ENCODE measurements at places on chromosomes 6 and 20.

DNA sequence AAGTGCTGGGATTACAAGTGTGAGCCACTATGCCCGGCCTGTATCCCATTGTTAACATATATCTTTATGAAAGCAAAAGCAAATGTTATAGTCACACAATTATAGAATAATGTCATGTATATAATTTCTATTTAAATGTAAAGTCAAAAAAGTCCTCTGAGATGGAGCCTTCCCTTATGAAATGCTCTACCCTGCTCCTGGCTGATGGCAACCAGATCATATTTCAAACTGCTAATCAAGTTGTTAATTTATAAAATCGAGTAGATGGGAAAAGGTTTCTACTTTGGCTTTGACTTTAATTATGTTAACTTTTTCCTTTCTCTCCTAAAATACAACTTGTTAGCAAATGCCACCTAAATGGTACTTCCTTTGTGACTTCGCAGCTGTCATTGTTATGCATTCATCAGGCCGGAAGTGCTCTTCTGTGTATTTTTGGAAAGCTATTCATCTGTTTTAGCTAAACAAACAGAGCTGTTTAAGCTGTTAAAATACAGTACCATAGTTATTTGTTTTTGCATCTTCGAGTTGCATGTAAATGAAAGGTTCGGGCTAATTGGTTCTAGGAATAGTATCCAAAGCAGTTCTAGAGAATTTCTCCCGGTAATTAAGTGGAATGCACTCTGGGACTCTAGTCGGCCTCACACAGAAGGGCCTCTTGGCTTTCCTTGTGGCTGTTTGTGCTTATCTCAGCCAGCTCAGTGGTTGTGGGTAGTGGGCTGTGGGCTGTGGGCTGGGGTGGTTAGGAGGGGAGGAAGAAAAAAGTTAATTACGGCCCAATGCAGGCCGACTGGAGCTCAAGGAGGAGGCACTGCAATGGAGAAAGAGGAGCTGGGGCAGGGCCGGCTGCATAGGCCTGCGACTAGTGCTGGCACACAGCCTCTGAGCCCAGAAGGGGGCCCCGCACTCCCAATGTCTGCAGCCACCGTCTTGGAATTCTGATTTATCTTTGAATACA lies 34.8 kb downstream of the SLC35D3 start:
- DNase-seq, result no peak

- DNase-seq, result no peak
These were observed 36.4 kb upstream of the SLC17A4 start for GRCh38 chr6:25717866-25718740.

DNA sequence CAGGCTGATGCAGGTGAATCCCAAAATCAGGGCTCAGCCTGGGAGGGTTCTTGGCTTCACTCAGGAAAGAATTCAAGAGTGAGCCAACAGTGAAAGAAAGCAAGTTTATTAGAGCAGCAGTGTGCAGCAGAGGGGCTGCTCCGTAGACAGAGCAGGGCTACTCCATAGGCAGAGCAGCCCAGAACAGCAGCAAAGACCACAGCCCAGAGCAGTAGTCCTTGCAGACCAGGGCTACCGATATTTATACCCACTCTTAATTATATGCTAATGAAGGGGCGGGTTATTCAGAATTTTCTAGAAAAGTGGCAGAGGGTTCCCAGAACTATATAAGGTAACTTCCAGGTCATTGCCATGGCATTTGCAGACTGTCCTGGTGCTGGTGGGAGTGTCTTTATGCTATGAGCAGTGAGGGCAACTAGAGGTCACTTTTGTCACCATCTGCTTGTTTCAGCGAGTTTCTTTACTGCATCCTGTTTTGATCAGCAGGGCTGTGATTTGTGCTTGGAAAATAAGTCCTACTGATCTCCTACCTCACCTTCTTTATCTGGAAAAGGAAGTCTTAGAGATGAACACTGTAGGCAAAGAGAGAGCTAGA lies 39.8 kb upstream of the PTPN1 start:
- DNase-seq, result no peak

GRCh38 chr6:113873043-113873667 lies 16.0 kb downstream of the MARCKS start:
- no peak for DNase-seq

GRCh38 chr20:23034721-23035671 lies at the start of gene SSTR4:
TSS of gene SSTR4 (plus strand) at chr20:23035312. CDS start at chr20:23035484, 172 bp downstream.
- no peak for DNase-seq

DNA sequence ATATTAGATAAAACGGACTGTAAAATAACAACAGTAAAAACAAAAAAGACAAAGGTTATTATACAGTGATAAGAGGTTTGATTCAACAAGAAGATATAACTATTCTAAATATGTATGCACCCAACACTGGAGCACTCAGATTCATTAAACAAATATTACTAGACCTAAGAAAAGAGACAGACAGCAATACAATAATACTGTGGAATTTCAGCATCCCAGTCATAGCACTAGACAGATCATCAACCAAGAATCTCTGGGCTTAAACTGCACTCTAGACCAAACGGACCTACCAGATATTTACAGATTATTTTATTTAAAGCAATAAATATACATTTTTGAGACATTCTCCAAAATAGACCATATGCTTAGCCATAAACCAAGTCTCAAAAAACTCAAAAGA lies 263.8 kb downstream of the C6orf118 start:
- DNase-seq, result no peak

DNA sequence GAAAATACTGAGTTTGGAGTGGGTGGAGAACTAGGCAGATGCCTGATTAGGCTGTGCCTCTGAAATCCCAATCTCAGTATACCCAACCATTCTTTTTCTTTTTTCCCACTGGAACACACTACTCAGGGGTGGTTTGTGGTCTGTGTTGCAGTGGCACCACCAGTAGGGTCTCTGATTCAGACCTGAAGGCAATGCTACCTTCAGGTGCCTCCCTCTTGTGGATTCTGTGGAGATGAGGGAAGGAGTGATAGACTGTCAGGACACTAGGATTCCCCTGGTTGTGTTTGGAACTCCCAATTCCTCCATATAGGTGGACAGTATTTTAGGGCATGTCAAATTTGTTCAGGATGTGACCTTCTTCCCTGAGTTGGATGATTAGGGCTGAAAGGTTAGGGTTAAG lies 47.4 kb upstream of the SYNCRIP start:
- DNase-seq, result no peak

GRCh38 chr20:55095745-55096400 lies 620.5 kb downstream of the DOK5 start:
- DNase-seq, result no peak

DNA sequence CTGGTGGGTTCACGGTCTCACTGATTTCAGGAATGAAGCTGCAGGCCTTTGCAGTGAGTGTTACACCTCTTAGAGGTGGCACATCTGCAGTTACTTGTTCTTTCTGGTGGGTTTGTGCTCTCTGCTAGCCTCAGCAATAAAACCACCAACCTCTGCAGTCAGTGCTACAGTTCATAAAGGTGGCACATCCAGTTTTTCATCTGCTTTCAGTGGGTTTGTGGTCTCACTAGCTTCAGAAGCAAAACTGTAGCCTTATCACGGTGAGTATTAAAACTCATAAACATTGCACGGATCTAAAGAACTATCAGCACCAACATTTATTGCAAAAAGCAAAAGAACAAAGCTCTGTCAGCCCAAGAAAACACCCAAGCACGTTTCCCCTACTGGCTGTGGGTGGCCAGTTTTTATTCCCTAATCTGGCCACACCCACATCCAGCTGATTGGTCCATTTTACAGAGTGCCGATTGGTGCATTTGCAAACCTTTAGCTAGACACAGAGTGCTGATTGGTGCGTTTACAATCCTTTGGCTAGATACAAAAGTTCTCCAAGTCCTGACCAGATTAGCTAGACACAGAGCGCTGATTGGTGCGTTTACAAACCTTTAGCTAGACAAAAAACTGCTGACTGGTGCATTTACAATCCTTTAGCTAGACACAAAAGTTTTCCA lies 3.4 kb upstream of the TMEM14C start:
- peak; percentile 10 for DNase-seq

DNA sequence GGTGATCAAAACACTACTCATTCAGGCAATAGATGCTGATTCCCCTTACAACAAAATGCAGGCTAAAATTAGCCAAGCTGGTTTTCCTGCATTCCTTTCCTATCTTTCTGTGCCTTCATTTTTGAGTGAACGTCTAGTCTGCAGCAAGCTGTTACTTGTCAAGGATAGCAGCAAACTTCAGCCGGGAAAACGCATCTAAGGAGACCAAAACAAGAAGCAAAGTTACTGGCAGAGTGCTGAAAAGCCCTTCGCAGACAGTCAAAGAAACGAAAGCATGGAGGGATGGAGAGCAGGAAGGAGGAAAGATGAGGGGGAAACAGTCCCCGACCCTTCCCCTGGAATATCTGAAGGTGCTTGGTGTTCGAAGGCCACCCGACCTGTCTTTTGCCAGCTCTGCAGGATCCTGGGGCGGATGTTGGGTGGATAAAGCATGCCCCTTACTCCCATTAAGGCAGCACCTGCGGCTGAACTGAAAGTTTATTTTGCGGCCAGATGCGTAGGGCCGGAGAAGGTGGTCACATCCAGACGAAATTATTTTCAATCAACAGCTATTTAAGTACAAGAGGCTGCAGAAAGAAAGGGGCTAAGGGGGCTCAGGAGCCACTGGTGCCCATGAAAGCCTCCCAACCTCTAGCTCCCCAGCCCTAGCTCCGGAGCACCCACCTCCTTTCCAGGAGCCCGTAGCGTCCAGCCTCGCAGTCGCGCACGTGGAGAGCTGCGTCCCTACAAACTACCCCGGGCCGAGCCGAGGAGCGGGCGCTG lies 538 bp downstream of the FERMT1 start:
- no peak for DNase-seq

- no peak for DNase-seq
These were observed 393.8 kb downstream of the CDH26 start for GRCh38 chr20:60352017-60352416.

DNA sequence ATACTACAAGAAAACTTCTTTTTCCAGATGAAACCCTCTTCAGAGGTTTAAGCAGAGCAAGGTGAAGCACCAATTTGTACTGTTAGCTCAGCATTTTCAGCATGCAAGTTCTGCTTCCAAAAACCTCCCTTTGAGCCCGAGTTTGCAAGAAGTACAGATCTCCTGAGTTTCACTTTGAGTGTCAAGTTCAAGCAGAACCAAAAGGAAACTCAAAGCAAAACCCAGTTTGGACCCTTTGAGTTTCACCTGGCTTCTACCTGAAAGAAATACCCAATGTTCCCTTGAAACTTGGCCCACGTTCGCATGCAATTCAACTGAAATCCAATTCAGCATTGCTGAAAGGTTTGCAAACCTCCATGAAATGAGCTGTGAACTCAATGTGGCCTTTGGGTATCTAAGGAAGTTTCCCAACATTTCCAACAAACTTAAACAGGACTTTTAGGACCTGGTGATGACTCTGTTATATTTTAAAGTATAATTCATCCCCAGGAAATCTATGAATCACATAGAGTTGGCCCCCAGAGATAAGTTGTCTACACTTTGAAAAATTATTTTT lies 62.9 kb upstream of the HBS1L start:
- no peak for DNase-seq

DNA sequence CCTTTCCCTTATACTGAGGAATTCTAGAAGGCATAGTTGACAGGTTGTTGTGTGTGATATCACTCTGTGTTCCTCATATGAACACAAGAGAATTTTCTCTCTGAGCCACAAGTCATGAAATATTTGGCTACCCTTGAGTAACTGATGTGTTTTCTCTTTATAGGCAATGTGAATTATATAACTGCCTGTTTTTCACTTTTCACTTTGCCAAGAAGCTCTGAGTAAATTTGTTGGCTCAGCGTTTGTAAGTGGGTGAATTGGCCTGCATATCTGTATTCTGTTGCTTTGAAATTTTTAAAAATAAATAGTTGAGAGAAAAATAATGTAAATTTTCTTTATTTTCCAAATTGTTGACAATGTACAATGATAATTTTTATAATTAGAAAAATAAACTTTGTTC lies 5.2 kb upstream of the BTBD9 start:
- no peak for DNase-seq

GRCh38 chr20:38800882-38801281 lies 4.6 kb upstream of the PPP1R16B start:
- no peak for DNase-seq

GRCh38 chr6:119980802-119981201 lies 631.2 kb upstream of the MAN1A1 start:
- DNase-seq, result no peak

DNA sequence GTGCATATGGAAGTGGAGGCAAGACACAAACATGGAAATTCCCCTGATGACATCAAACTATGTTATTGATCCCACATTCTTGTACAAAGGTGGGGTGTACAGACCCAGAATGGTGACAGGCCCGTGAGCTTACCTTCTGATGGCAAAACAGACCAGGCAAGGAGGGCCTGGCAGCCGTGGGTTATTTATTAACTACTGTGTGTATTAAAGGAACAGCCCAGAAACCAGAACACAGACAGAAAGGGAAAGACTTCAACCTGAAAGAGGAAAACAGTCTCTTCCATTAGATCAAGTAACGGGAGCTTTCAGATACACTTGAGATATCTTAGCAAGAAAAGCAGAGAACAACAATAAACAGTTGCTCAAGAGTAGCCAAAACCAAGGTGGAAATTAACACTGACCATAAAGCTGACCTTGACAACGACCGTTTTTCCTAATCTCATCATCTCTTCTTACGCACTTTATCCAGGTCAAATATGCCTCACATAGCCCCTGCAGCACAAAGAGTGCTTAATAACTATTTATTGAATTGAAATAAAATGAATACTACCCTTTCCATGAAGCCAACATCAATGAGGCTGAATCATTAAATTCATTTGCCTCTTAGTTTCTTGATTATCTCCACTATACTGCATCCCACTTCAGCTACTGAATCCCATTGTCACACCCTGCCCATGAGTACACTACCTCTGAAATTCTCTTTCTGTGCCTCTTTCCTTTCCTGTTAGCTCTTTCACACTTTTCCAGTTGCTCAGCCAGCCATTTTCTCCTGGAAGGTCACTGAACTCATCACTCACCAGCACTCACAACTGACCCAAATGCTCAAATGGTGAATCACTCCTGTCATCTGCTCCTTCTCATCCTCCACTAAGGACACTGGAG lies 67.4 kb downstream of the MOXD1 start:
- DNase-seq, result no peak

GRCh38 chr6:106421496-106421895 lies 61.0 kb downstream of the CRYBG1 start:
- DNase-seq, result no peak

DNA sequence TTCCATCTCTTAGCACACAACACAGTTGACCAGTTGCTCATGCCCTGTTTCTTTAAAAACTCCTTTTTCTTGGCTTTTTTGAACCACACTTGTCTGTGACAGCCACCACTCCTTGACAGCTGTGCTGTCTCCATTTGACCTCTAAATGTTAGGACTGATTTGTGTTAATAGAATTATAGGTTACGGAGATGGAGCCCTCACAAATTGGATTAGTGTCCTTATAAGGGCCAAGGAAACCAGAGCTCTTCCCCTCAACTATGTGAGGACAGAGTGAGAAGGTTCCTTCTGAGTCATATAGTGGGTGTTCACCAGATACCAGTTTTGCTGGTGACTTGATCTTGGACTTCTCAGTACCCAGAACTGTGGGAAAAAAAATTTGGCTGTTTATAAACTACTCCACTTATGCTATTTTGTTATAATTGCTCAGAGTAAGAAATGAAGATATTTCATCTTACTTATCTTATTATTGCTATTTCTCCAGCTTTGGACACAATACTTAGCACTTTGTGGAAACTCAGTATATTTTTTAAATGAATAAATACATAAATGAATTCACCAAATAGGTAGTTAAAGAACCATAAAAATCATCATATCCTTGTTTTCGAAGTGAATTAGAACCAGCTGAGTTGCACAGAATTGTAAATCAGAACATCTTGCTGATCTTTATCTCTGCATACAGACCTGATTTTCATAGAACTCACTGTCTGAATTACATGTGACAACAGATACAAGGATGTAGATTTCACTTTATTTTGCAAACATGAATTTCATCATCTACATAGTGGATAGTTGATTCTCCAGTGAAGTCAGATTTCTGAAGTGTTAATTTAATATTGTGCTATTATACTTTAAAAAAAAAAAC lies 598.5 kb upstream of the IRAK1BP1 start:
- no peak for DNase-seq

Data from activated T-helper 9 cell treated with anti-CD3 and anti-CD28 coated beads, Interleukin-2, amount 50 U/mL, for 16 hours (primary cell).